ENCODE measurements at places on chromosomes 16 and 17. TPM values are rescaled to one million over a fixed set of nuclear protein-coding genes. Genes with fewer than 3 reads are reported as not detected.

PDILT gene
- not detected for total RNA-seq

PDE6G gene
- total RNA-seq: 4.0 TPM

TBC1D3G gene
- not detected for total RNA-seq

EVPL gene
- total RNA-seq: 1.3 TPM

PLA2G10 gene
- 0.94 TPM for total RNA-seq

ZDHHC1 gene
- total RNA-seq: 2.3 TPM

ATP1B2 gene
- total RNA-seq: 14.9 TPM

CCL22 gene
- not detected for total RNA-seq

SRCIN1 gene
- 1.3 TPM for total RNA-seq

TEN1 gene
- total RNA-seq: 11.3 TPM

B4GALNT2 gene
- not detected for total RNA-seq

CCDC92B gene
- total RNA-seq: 8.4 TPM

HSD11B2 gene
- 23.0 TPM for total RNA-seq

CHAD gene
- not detected for total RNA-seq

MT1H gene
- 54.5 TPM for total RNA-seq

NPIPB9 gene
- total RNA-seq: 9.9 TPM

GRCh38 chr17:19268611-19269010 is 31.4 kb downstream of the EPN2 start:
- no peak for DNase-seq

DNA sequence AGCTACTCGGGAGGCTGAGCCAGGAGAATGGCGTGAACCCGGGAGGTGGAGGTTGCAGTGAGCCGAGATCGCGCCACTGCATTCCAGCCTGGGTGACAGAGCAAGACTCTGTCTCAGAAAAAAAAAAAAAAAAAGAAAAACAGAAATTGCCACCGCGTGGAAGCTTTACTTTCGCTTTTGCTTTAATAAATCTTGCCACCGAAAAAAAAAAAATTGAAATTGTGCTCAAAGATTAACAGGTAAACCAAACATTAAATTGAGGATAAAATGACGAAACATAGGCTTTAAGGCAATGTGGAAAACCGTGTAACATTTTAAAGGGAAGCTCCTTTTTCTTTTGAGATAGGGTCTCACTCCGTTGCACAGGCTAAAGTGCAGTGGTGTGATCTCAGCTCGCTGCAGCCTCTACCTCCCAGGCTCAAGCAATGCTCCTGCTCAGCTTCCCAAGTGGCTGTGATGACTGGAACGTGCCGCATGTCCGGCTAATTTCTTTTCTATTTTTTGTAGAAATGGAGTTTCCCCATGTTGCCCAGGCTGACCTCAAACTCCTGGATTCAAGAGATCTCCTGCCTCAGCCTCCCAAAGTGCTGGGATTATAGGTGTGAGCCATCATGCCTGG is 40.1 kb downstream of the ZNF276 start:
- DNase-seq: no peak

- DNase-seq: peak; percentile 43
These were observed 23.6 kb downstream of the ZNF469 start for GRCh38 chr16:88406096-88407041.

DNA sequence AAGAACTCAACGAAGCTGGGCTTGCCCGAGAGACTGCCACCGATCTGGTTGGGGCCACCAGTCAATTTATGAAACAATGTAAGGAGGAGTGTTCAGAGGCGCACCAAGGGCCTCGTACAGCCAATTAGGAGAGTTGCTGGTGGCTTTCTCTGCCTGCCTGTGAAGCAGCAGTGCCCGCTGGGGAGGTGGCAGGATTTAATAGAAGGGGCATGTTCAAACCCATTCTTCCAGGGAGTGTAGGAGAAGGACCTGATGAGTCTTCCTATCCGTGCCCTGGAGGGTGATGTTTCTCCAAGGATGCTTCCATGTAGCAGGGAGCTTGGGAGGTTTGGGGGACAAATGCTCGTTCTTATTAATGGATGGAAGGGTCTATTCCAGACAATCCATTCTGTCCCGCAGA is 178.4 kb downstream of the CCDC182 start:
- no peak for DNase-seq

GRCh38 chr16:85176541-85177447 is 64.5 kb upstream of the CIBAR2 start:
- no peak for DNase-seq

GRCh38 chr17:67392111-67392510 is 15.0 kb downstream of the PITPNC1 start:
- no peak for DNase-seq

DNA sequence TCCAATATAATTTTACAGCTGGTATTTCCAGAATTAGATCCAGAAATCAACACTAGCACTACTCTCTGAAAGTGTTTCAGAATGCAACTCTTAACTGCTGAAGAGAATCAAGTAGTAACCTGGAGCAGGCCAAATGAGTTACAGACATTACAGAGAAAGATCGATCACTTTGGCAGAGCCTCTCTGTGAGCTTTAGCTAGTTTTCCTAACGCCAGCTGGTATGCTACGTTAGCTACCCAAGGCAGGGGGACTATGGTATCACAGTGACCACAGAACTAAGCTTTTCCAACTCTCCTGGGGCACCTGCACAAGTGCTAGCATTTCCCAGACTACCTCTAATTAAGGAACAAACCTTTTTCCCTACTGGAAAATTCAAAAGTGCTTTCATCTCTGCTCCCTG is 30.4 kb downstream of the TRAF4 start:
- DNase-seq: no peak

- peak; percentile 61 for DNase-seq
These were observed 57.5 kb downstream of the MARCHF10 start for GRCh38 chr17:62750631-62751051.

DNA sequence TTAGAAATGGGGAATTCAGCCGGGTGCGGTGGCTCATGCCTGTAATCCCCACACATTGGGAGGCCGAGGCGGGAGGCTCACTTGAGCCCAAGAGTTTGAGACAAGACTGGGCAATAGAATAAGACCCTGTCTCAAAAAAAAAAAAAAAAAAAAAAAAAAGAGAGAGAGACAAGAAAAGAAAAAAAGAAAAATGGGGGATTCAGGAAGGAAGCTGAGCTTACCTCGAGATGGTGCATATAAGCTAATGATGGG is 150.8 kb upstream of the RPH3AL start:
- DNase-seq: no peak

DNA sequence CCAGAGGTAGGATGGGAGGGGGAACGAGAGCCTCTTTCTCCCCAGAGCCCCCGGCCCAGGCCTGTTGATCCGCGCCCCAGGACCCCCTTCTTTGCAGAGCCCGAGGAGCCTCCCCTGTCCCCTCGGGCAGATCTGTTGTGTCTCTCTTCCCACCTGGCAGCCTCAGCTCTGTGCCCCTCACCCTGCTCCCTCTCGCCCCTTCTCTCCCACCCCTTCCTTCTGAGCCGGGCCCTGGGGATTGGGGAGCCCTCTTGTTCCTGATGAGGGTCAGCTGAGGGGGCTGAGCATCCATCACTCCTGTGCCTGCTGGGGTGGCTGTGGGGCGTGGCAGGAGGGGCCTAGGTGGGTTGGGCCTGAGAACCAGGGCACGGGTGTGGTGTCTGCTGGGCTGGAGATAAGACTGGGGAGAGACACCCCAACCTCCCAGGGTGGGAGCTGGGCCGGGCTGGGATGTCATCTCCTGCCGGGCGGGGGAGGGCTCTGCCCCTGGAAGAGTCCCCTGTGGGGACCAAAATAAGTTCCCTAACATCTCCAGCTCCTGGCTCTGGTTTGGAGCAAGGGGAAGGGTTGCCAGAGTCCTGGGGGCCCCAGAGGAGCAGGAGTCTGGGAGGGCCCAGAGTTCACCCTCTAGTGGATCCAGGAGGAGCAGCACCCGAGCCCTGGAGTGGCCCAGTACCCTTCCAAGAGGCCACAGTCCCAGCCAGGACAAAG is 65.4 kb downstream of the MRC2 start:
- peak; percentile 89 for DNase-seq

GRCh38 chr16:86685076-86685475 is 106.7 kb downstream of the FOXL1 start:
- DNase-seq: no peak

DNA sequence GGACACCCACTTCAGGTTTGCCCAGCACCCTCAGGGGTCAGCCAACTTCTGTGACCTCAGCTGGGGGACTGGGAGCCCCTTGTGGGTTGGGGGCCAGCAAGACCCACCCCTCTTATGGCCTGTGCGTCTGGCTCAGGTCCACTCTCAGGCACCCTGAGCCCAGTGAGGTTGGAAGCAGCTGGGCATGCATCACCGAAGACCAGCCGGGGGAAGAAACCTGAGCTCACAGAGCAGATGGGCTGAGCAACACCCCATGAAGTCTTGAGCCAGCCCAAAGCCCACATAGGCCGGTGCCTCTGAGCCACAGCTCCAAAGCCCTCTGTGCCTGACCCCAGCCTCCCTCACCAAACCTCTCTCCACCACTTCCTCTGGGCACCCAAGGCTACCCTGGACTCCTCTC is 166.7 kb downstream of the RBFOX3 start:
- no peak for DNase-seq

DNA sequence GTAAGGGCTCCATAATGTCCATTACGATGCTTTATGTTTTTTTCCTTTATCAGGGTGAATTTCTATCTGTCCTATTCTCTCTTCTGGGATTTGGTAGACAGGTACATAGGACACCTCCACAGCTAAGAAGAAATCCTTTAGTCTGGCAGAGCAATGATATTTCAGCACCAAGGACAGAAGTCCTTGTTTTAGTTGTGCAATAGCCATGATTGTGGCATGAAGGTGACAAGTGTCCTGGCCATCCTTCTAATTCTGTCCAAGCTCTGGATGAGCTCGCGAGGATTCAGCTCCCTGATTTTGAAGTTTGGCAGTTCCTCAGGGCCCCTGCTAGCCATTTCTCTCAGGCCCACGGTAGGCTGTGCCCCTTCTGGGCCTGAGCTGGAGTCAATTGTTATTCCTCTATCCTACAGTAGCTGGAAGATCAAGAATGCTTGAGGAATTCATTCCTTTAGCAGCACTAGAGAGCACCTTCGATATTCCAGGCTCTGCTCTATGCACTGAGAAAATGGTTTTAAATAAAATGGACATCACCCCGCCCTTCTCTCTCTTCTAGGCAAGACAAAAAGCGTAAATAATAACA is 320.8 kb downstream of the XYLT1 start:
- DNase-seq: peak; percentile 52

DNA sequence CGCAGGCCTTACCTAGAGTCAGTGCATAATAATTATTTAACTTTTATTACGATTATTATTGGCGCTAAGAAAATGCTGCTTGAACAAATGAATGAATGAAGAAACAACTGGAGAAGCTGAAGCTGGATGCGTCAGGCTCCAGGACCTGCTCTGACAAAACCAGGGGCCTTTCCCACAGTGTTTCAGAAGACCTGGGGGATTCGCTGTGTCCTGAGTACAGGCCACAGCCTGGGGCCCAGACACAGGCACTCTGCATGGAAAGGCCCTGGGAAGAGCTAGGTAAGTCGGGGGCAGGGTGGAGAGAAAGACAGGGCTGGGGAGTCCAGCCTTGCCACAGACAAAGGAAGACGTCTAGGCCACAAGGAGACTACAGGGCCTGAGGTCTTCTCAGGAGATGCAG is 226.1 kb downstream of the ZNF423 start:
- no peak for DNase-seq

DNA sequence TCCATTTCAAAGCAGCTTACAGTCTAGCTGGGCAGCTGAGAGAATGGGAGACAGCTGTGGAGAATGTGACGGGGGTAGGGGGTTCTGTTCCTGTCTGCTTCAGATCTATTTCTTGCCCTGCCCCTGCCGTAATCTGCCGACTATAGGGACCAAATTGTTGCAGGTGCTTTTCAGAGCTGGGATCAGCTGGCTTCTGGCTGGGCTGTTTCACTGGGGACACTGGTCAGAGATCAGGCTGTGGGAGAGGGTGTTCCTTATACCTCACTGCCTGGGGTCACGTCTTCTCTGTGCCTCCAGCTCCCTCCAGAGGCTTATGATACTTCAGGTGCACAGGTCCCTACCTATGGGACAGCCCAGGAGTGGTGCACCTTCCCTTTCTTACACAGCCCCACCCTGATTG is 514.9 kb upstream of the GOT2 start:
- DNase-seq: peak; percentile 59

GRCh38 chr17:66715745-66716156 is 119.2 kb upstream of the CACNG5 start:
- DNase-seq: peak; percentile 93

- no peak for DNase-seq
These were observed 503.4 kb downstream of the MAF start for GRCh38 chr16:79097166-79097565.

- no peak for DNase-seq
These were observed 28.8 kb upstream of the ABCC11 start for GRCh38 chr16:48276102-48276501.

DNA sequence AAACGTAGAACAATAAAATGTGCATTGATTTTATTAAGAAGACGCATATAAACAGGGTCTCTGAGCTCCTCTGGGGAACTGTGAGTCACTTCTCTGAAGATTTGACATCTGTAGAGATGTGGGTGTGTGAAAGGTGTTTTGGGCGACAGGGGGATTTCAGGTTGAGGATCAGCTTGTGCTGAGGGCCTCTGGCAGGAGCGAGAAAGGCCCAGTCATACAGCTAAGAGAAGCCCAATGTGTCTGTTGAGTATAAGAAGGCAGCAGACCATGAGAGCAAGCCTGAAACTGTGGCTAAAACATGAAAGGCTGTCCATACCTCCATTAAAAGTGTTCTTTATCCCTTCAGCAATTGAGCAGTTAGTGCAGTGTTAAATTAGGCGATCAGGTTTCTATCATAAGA is 406.5 kb upstream of the MON1B start:
- no peak for DNase-seq

DNA sequence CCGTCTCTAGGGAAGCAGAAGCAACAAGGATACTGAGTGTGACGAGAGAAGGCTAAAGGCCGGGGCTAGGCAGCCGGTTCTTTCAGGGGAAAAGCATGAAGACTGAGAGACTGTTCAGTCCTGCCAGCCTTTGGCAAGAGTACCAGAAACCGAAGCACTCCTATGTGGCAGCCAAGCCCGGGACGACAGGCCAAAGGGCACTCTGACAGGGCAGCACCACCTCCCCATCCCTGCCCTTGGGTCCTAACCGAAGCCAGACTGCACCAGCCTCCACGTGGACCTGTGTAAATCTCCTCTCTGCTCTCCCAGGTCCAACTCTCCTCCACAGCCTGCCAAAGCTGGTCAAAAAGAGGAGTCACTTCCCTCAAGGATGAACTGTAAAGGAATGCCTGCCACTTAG is 23.5 kb upstream of the ALOX15 start:
- DNase-seq: no peak

DNA sequence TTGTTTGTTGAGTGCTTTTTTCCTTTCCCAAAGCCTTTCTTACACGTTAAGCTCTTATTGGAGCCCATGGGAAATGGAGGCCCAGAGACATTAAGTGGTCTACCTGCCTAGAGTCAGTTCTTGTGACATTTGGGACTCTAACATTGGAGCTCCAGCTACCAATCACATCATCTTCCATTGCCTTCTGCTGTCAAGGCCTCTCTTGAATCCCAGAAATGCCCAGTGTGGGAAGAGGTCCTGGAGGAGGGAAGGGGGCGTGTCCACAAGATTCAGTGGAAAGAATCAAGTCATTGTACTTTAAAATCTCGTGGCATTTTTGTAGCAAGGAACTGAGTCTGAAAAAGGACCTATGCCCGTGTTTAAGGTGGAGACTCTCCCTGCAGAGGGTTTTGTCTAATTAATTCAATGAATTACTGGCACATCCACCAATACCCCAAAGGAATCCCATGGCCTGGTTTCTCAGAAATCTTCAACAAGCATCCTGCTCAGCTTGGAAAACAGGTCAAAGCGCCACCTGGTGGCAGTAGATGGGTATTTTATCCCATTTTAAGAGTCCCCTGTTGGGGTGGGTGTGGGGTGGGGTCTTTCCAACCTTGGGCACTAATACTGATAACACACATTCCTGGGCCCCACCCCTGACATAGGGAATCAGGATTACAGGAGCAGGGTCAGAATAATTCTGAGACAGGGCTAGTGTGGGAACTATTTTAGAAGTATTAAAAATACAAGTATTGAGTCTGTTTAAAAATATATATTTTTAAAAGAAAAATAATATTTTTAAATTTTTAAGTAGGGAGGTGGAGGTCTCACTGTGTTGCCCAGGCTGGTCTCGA is 24.6 kb downstream of the GPT2 start:
- peak; percentile 93 for DNase-seq

Measured in GM23338 (cell line).